ENCODE measurements at places on chromosomes 2 and 18.

GRCh38 chr18:7786569-7786968 is 219.5 kb downstream of the PTPRM start:
- H3K27ac ChIP-seq: no peak overlapping the region
- no peak for DNase-seq
- no peaks in the 10 kb centered on the region for H3K36me3 ChIP-seq
- no peak overlapping the region for H3K4me3 ChIP-seq

- peaks cover 52% of the 10 kb centered on the region for H3K27me3 ChIP-seq
- H3K4me3 ChIP-seq: no peak overlapping the region
- no peak for DNase-seq
- no peak overlapping the region for H3K27ac ChIP-seq
- H3K4me1 ChIP-seq: no peaks in the 10 kb centered on the region
- H3K36me3 ChIP-seq: no peaks in the 10 kb centered on the region
These were observed 75.5 kb downstream of the SLC66A2 start for GRCh38 chr18:79875931-79876461.

- H3K36me3 ChIP-seq: no peaks in the 10 kb centered on the region
- no peaks in the 10 kb centered on the region for H3K4me1 ChIP-seq
- no peak for DNase-seq
- H3K27ac ChIP-seq: no peak overlapping the region
- no peaks in the 10 kb centered on the region for H3K27me3 ChIP-seq
- no peak overlapping the region for H3K4me3 ChIP-seq
These were observed 4.8 kb upstream of the STAT4 start for GRCh38 chr2:191155608-191156071.

GRCh38 chr2:42560899-42561298 is 7.5 kb upstream of the MTA3 start:
- H3K36me3 ChIP-seq: no peaks in the 10 kb centered on the region
- no peak for DNase-seq
- no peak overlapping the region for H3K27ac ChIP-seq
- no peaks in the 10 kb centered on the region for H3K4me1 ChIP-seq
- H3K27me3 ChIP-seq: no peaks in the 10 kb centered on the region

DNA sequence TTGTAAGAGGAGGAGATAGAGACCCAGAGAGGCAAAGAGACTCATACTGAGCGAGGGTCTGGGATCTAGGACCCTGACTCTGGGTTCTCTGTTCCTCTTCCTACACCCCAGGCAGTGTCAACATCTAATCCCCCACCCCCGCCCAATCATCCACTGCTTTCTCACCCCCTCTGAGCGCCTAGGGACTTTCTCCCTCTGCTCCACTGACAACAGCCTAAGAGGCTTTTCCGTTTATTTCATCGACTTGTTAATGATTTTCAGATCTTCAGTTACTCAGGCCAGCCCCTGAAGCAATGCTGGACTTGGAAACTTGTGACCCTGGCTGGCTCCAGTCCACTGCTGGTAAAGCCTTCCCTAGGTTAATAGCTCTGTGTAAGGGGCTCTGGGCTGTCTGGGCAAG is 65.1 kb downstream of the TFCP2L1 start:
- H3K27ac ChIP-seq: no peak overlapping the region
- no peak overlapping the region for H3K4me3 ChIP-seq
- H3K4me1 ChIP-seq: no peaks in the 10 kb centered on the region
- no peak for DNase-seq
- no peaks in the 10 kb centered on the region for H3K27me3 ChIP-seq
- H3K36me3 ChIP-seq: no peaks in the 10 kb centered on the region

GRCh38 chr2:238100049-238100820 is at the start of gene ESPNL:
Gene ESPNL (plus strand): TSS chr2:238100340. CDS start chr2:238100420, 80 bp downstream.
- no peaks in the 10 kb centered on the region for H3K36me3 ChIP-seq
- no peaks in the 10 kb centered on the region for H3K27me3 ChIP-seq
- H3K4me3 ChIP-seq: no peak within 1 kb of the TSS
- H3K27ac ChIP-seq: no peak within 1 kb of the TSS
- H3K4me1 ChIP-seq: no peaks in the 10 kb centered on the region

DNA sequence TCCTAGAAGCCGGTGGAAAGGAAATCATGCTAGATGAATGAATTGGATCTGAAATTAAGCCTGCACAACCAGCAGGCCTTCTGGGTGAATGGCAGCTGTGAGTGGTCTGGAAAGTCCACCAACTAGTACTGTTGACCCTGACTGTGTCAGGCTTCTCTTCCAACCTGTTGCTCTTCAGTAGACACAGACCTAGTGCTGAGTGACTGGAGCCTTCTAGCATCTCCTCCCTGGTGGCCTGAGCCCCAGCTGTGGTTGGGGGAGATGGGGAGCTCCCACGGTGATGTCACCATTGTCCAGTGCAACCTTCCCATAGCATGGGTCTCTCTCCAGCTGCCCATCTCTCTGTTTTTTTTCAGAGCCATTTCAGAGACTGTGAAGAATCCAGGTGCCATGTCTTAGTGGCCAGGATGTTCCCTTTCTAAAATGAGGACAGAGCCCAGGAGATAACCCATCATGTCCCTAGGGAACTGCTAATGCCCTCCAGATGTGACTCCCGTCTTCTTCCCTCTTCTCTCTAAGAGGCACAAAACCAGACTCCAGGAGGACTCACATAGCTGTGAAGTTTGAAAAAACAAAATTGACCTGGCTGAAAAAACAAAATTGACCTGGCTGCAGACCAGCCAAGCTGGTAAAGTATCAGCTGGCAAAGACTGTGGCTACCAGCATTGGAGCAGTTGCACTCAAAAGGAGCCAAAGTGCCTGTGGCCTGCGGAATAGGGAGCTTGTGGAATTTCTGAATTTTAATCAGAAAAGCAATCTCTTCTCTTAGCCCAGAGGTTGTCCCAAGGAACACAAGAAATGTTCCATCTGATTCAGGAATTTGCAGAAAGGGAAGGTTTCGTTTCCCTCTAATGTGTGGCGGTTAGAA is 67.4 kb upstream of the RPL31 start:
- H3K27ac ChIP-seq: peak overlapping the region; percentile 75
- no peak for DNase-seq
- no peak overlapping the region for H3K4me3 ChIP-seq
- peaks cover 52% of the 10 kb centered on the region for H3K36me3 ChIP-seq

DNA sequence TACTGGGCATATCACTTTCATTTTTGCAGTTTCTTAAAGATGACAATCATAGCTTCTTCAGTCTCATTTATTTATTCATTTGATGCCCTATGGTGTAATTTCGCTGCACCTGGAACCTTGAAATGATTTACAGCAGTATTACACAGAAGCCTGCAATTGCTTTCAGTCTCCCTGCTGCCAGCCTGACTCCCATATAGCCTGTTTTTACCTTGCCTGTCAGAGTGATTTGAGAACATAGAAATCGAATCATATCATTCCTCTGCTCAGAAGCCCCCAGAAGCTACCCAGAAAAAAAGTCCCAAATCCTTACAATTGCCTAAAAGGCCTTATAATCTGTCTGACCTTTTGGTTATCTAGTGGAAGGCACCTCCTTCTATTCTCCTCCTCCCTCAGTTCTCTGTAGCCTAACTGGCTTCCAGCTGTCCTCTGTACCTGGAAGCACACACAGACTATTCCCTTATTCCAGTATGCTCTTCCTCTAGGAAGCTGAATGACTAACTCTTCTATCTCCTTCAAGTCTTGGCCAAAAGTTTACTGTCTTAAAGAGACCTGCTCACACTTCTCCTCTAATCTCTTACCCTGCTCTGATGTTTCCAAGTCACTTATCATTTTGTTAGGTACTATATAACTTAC is 12.6 kb downstream of the SCN3A start:
- H3K27ac ChIP-seq: no peak overlapping the region

- H3K27ac ChIP-seq: no peak overlapping the region
- DNase-seq: no peak
These were observed 2045.3 kb upstream of the PIK3C3 start for GRCh38 chr18:39909706-39910105.

DNA sequence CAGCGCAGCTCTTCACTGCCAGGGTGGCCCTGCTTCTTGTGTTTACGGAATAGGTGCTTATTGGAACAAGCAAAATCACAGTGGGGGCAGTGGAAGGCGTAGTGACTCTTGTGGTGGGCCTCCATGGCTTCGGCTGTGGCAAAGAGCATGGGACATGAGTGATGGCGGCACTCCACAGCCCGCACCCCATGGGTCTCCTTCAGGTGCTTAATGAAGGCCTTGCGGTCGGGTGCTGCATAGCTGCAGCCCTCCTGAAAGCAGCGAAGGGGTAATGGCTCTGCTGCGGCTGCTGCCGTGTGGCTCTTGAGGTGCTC is 10.7 kb downstream of the ZNF142 start:
- no peak for DNase-seq
- H3K4me1 ChIP-seq: no peaks in the 10 kb centered on the region
- no peak overlapping the region for H3K4me3 ChIP-seq
- H3K36me3 ChIP-seq: peaks cover 100% of the 10 kb centered on the region
- H3K27ac ChIP-seq: no peak overlapping the region

GRCh38 chr2:17788773-17789172 is 27.5 kb upstream of the MSGN1 start:
- no peak for DNase-seq
- H3K4me3 ChIP-seq: no peak overlapping the region
- H3K27ac ChIP-seq: no peak overlapping the region

GRCh38 chr2:150787353-150788093 is 300.1 kb upstream of the RND3 start:
- no peak overlapping the region for H3K4me3 ChIP-seq
- no peak overlapping the region for H3K27ac ChIP-seq
- DNase-seq: no peak
- no peaks in the 10 kb centered on the region for H3K27me3 ChIP-seq
- H3K36me3 ChIP-seq: no peaks in the 10 kb centered on the region

- no peak overlapping the region for H3K27ac ChIP-seq
- no peaks in the 10 kb centered on the region for H3K36me3 ChIP-seq
- no peaks in the 10 kb centered on the region for H3K27me3 ChIP-seq
- no peaks in the 10 kb centered on the region for H3K4me1 ChIP-seq
These were observed 69.6 kb downstream of the ACVR1C start for GRCh38 chr2:157559061-157559460.

GRCh38 chr2:169767243-169767888 is 31.3 kb upstream of the SSB start:
- H3K4me1 ChIP-seq: peaks cover 4% of the 10 kb centered on the region
- peaks cover 31% of the 10 kb centered on the region for H3K27me3 ChIP-seq
- DNase-seq: no peak

DNA sequence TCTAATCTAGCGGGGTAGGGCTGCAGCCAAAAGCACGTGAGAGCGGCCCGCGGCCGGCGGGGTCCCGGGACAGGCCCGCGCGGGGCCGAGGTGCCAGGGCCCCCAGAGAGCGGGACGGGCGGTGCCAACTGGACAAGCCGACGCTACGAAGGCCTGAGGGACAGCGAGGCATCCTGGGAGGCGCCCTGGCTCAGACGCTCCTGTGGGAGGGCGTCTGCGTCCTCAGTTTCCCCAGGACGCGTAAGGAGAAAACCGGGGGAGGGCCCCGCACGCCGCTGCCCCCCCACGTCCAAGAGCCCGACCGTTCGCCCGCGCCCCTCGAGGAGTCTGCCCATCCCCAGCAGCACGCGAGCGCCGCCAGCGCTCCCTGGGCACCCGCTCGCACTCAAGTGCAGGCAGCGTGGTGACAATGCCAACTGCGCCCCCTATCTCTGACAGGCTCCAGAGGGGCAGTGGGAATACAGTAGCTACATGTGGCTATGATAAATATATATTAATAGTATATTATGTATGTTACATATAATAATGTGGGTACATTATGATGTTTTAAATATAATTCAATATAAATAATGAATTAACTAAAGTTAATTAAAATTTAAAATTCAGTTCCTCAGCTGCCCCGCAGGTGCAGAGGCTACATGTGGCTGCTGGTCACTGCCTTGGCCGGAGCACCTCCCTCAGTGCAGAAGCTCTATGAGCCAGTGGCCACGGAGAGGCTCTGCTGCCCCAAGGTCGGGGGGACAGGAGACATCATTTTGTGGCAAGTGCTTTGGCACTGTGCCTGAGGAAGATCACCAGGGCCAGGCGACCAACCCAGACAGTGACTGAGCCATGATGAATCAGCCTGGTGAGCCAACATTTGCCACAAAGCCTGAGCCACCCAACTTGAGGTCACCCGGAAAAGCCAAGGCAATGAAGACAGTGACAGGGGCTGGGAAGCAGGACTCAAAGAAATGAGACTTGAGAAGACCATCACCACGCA is 5.5 kb upstream of the SFT2D3 start:
- H3K27ac ChIP-seq: peak overlapping the region; percentile 24
- H3K4me3 ChIP-seq: peak overlapping the region; percentile 23
- H3K27me3 ChIP-seq: no peaks in the 10 kb centered on the region
- peaks cover 13% of the 10 kb centered on the region for H3K4me1 ChIP-seq

GRCh38 chr2:9565436-9566153 is 10.0 kb upstream of the ADAM17 start:
- peak overlapping the region; percentile 72 for H3K27ac ChIP-seq
- H3K4me3 ChIP-seq: peak overlapping the region; percentile 28
- no peaks in the 10 kb centered on the region for H3K27me3 ChIP-seq
- no peaks in the 10 kb centered on the region for H3K36me3 ChIP-seq
- peaks cover 20% of the 10 kb centered on the region for H3K4me1 ChIP-seq

GRCh38 chr2:26672112-26672817 is 20.3 kb upstream of the KCNK3 start:
- H3K36me3 ChIP-seq: no peaks in the 10 kb centered on the region
- peaks cover 35% of the 10 kb centered on the region for H3K27me3 ChIP-seq
- no peak overlapping the region for H3K4me3 ChIP-seq
- H3K4me1 ChIP-seq: no peaks in the 10 kb centered on the region

DNA sequence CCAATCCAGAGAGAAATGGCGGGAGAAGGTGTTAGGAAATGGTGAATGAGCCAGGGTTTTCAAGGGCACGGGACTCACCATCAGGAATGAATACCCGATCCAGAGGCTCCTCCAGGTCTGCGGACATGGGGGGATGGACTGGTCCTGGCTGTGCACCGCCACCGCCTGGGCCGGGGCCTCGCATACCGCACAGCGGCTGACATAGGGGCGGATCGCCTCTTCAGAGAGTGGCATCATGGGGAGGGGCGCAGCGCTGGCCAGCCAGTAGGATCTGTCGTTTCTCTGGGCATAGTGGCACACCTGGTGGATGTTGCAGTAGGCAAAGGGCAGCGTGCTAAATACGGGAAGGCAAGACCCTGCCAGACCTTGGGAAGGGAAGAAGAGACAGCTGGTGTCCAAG is 156.1 kb downstream of the COL4A4 start:
- DNase-seq: no peak
- H3K36me3 ChIP-seq: no peaks in the 10 kb centered on the region
- H3K4me3 ChIP-seq: no peak overlapping the region

GRCh38 chr2:229612384-229612971 is 101.9 kb downstream of the DNER start:
- H3K27ac ChIP-seq: no peak overlapping the region
- no peaks in the 10 kb centered on the region for H3K36me3 ChIP-seq
- peaks cover 4% of the 10 kb centered on the region for H3K27me3 ChIP-seq
- H3K4me3 ChIP-seq: no peak overlapping the region

DNA sequence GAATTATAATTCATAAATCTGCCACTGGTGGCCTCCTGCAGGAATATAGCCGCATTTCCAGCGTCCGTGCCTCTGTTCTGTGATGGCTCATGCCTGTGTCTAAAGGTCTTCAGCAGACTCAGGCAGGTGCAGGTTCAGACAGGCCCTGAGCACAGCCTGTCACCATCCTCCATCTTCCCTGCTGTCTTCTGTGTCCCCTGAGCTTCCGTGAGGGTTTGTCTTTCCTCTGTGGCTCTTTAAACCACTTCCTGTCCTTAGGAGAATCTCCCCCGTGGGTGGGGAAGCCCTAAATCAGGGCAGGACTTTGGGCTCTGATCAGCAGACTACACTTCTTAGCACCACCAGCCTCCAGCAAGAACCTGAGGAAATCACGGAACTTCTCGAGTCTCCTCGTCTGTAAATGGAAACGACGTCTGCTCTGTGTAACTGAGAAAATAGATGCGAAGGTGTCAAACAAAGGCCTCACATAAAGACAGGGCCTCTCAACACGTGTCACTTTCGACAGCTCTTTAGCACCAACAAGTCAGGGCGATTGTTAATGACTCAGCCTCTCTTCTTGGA is 24.1 kb upstream of the NFATC1 start:
- H3K27ac ChIP-seq: no peak overlapping the region
- H3K4me3 ChIP-seq: no peak overlapping the region
- no peaks in the 10 kb centered on the region for H3K27me3 ChIP-seq
- DNase-seq: no peak
